ENCODE measurements at places on chromosomes 1 and 21.

DNA sequence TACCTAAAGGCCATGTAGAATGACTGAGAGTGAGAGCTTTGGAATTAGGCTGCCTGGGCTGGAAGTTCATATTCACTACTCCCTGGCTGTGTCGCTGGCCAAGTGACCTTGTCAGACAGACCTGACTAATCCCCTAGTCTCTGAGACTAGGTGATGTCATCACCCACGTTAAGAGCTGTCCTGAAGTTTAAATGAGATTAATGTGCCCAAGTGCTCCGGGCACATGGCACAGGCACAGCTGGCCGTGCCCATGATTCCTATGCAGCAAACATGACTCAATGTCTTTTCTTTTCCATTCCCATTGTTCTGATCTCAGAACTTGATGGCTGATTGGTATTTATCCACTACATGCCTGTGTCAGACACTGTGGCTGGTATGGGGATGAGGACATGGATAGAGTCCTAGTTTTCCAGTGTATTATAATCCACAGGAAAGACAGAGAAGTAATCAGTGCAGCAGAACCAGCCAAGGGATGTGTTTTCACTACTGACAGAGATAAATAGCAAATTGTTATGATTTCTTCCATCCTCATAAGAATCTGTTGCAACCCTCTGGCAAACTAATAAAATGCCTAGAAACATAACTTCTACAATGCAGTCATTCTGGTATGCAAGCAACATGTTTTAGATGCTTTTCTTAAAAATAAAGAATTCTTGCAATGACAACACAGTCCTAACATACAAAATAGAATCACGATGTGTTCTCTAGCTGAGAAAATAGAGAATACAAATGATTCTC is 180.9 kb downstream of the PCP4 start:
- DNase-seq: no peak

GRCh38 chr1:154422521-154422920 is 17.4 kb downstream of the IL6R start:
- DNase-seq: no peak

DNA sequence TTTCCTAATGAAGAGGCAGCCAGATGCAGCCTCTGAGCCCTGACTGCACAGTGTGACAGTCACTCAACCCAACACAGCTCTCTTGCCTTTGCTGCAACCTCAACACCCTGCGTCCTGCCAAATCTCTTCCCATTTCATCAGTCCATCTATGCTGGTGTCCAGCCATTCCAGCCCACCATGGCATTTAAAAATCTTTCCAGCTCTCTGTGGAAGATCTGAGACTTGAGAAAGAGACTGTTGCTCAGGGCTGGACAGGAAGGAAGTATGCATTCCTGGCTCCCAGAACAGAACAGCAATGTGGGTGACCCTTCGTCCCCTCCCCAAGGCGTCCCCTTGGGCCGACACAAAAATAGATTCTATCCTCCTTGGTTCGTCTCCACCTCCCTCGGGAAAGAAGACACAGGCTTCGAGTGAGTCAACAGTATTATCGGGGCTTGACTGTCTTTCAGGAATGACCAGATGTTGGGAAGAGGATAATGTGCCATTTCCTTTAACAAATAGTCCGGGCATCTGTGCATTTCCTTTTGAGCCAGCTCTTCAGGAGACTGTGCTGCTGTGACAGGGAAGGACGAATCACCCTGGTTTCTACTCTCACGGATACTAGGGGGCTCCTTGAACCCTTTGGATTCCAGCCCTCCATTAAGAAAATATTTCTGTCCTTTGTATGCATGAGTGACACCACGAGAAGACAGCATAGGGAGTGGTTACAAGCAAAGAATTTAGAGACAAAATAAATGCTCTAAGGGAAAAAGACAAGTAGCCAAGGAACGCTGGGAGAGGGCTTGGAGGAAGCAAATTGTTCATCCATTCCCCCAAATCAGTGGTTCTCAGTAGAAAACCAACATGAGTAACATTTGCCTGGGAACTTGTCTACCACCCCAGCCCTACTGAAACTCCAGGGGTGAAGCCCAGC is 111.4 kb upstream of the CDC42BPA start:
- no peak for DNase-seq

DNA sequence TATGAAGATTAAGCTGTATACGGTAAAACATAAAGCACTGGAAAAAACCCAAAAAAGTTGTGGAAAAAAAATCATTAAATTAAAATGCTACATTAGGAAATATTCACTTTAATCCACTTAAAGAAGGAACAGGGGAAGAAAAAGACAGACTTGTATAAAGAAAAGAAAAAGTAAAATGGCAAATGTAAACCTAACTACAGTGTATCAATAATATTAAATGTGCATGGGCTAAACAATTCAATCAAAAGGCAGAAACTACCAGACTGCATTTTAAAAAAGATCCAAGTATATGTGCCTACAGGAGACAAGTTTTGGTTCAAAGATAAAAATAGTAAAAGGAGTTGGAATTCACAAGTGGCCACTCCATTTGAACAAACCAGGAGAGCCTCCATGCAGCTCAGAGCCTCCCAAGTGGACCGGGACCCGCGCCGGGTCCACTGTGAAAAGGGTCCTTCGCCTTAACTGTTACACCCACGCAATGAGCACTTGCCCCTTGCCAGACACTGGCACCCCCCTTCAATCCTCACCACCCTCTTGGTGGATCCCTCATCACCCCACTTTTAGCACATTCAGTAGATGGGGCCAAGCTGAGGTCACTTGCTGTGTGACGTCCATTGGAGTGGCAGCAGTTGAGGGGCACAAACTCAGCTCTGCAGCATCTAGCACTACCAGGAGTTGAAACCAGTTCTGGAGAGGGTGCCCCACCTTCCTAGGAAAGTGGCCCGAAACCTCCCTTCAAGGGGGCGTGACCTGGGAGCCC is 898 bp downstream of the C1orf174 start:
- no peak for DNase-seq

DNA sequence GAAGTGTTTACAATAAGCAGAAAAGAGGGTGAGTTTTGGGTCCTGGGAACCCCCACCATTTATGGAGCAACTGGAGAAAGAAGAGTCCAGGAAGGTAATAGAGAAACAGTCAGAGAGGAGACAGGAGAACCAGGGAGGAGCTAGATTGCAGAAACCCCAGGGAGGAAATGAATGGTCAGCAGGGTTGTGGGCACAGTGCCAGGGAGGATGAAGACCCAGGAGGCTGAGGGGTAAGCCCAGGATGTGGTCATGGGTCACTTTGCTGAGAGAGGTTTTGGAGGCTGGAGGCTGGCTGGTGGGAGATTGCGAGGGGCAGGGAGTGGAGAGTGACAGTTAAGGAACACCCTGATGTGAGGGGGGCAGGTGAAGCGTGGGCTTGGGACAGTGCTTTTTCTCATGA is 169.9 kb upstream of the CSF3R start:
- no peak for DNase-seq

DNA sequence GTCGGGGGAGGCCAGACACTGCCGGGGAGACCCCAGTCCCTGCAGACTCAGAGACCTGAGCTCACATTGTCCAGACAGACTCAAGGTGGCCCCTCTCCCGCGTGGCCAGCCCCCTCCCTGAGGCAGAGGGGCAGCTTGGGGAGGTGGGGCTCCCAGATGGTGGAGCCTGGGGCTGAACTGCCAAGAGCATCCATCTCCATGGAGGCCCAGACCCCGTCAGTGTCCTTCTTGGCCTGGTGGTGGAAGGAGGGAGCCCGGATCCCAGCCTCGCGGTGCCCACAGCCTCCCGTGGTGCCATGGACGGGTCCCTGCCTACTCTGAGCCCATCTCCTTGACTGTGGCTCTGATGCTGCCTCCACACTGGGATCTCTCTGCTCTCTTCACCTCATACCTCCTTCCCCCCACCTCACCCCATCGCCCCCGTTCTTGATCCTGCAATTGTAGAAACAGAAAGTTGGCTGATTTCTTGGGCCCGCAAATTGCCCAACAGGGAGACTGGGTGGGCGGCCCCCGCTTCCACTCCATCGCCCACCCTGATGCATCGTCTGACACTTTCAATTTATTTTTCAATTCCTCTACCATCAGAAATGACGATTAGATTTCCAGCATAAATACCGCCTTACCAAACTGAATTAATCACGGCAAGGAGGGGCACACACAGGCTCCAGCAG is 348.9 kb downstream of the MATN1 start:
- peak; percentile 4 for DNase-seq

DNA sequence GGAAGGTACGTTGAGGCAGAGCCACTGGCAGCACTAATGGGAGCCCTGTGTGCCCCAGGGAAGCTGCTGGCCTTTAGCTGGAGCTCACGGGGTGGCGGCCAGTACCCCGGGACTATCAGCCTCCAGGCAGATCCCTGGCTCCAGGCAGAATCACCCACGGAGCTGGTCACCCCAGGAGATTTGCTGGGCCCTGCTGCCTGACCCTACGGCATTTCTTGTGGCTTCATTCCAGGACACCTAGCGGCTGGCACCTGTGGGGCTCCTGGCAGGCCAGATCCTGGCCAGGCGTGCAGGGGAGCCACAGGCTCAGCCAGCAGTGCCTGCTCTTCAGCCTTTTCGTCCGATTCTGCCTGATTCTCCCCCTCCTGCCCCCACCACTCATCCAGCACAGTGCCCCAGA is 7.1 kb downstream of the PADI1 start:
- DNase-seq: no peak

DNA sequence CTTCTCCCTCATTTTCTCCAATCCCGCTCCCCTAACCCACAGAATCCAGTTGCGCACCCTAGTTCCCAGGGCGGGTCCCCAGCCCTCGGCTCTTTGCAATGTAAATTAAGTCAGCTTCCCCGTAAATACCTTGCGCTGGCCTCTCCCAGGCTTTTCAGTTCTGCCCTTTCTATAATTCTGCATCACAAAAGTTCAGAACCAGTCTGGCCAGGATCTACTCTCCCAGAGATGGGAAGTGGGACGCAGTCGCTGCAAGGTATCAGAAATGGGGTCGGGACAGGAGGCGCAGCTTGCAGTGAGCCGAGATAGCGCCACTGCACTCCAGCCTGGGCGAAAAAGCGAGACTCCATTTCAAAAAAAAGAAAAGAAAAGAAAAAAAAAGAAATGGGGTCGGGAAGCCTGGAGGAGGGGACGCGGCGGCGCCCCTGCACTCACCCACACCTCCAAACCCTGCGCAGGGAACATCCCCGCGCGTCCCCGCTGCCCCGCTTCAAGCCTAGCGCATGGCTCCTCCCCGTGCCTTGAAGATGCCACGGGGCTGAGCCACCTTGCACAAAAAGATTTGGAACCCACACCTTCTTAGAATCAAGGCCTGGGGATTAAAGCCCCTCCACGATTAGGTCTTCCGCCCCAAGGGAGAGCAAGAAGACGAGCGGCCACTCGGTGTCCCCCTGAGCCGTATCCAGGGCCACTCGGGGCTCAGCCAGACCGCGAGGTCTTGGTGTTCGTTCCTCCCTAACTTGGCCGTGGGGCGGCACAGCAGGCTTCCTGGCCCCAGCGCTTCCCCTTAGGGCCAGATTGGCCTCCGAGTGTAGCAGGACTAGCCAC is 27.2 kb upstream of the ITLN2 start:
- DNase-seq: no peak

- no peak for DNase-seq
Observed at GRCh38 chr21:34704119-34704518, 35.3 kb downstream of the CLIC6 start.

DNA sequence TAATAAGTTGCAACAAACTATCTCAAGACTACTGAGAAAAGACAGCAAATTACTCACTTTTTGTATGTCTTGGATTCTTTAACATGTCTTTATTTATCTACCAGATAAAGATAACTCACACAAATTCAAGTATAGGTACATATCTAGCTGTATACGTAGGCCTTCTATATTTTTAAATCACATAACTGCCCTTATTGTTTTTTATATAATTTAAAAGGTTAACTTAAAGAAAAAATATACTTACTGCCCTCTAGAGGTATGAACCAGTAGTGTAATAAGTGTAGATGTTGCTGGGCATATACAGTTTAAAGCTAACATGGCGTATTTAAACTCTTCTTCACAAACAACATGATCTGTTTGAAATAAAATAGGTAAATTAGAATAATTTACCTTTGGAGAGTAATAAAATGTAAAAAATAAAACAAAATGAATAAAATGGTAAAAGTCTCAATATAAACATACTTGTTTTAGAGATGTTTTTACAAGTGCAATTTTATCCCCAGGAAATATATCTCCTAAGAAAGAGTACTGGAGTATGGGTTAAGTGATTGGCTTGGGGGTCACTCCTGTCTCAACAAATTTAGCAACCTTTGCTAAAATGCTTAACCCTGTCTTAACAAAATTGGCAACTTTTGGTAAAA is 235.2 kb downstream of the KCNT2 start:
- DNase-seq: no peak

DNA sequence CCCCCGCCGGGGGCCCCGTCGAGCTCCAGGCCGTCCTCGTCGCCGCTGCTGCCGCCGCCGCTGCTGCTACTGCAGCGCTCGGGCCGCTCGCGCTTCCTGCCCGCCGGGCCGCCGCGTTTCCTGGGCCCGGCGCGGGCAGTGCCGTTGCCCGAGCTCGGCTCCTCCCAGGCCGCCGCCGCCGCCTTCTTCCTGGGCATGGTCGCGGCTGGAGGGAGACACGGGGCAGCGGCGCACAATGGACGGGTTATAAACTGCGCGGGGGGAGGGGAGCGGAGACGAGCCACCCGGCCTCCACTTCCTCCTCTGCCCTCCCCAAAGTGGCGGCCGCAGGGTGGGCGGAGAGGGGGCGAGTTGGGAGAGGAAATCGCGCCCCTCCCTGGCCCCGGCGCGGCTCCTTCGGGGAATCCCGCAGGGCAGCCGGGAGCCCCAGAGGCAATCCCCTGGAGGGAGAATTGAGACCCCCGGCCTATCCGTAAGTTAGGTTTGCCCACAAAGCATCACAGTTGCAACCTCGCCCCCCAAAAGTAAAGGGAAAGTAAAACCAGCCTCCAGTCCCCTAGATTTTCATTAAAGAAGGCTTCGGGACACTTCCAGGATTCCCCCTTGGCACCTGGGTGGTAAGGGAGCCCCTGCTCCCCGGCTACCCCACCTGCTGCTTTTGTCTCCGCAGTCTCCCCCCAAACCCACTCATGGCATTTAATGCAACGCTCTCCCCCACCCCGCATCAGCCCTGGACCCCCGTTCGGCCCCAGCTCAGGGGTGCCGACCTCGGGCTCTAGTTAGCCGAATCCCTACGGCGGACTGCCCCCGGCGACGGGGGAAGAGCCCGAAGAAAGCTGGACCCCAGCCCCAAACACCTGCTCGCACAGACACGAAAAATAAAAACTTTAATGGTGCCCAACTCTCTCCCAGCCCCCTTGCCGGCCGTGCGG is 893 bp downstream of the RCC2 start:
- peak; percentile 70 for DNase-seq

- DNase-seq: peak; percentile 99
Observed at GRCh38 chr1:164558461-164559341, at the start of gene PBX1. Gene PBX1 (plus strand): TSS chr1:164559184.

Data from testis (tissue), 5 donors.